Mammary epithelial cell (primary cell): ENCODE measurements at places on chromosomes 13 and 19. TPM values are rescaled to one million over a fixed set of nuclear protein-coding genes. Genes with fewer than 3 reads are reported as not detected.

The PRX gene
- 2.3 and 3.2 TPM in 2 replicates for total RNA-seq

GRCh38 chr19:51493776-51494175, 7.8 kb downstream of the SIGLEC12 start:
- no peak for DNase-seq

The TMEM59L gene
- 0.89 and 1.1 TPM in 2 replicates for total RNA-seq

GRCh38 chr13:46728777-46729176, 68.2 kb downstream of the ESD start:
- peak; percentile 8 for DNase-seq

The GPR12 gene
- total RNA-seq: not detected

- DNase-seq: no peak
Measured at GRCh38 chr19:39759457-39760184, 19.0 kb upstream of the LEUTX start.

DNA sequence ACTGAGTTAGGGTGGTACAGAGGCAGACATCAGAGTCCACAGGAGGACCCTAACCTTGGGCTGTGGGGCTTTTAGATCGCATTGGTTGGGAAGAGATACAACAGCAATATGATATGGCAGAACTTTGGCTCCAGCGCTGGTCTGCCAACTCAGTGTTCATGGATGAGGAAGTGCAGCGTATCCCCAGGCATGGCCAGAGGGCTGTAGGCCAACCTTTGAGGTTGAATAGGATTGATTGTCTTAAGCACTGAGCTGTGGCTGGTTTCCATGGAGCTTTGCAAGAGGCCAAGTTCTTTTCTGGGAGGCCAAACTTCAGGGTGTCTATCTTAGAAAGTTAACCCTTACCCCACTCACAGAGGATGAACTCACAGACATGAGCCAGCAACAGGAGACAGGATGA, 144.1 kb upstream of the TMTC4 start:
- DNase-seq: no peak

- peak; percentile 77 for DNase-seq
Measured at GRCh38 chr19:57191141-57192076, at the start of gene ZNF264. Gene ZNF264 (plus strand): TSS chr19:57191500. CDS start chr19:57191914, 414 bp downstream.

The URAD gene
- total RNA-seq: not detected in 2 replicates

DNA sequence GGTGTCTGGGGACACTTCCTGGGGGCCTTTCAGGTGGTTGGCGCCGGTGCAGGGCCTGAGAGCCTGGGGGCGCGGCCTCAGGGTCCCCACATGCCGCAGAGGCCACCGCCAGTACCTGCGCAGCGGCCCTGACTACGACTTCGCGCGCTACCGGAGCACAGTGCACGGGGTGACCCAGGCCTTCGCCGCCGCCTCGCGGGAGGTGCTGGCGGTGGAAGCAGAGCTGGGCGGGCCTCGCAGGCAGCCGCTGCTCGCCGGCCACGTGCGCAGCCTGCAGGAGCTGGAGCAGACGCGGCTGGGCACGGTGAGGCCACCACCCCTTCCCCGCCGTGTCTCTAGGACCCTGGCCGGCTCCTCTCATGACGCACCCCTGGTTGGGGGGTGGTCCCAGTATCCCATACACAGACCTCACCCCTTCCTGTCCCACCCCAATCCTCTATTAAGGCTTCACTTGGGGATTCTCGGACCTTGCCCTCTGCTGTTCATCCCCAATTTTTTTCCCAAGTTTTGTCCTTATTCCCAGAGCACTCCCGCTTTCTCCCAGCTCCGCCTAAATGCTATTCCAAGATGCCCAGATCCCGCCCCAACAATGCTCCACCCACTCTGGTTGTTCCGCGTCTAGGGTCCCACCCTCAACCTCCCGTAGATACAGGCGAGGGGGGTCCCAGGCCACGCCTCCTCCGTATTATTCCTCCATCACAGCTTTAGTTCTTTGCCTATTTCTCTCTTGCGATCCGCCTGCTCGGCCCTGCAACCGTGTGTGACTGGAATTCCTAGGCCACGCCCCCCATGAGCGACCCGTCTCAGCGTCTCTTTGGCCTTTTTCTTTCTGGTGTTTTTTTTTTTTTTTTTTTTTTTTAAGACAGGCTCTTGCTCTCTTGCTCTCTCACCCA, 1.0 kb downstream of the REX1BD start:
- DNase-seq: peak; percentile 72

- DNase-seq: no peak
Measured at GRCh38 chr19:28199323-28199722, 1013.6 kb downstream of the UQCRFS1 start.

- DNase-seq: no peak
Measured at GRCh38 chr19:44660081-44660480, 11.2 kb upstream of the CEACAM19 start.

DNA sequence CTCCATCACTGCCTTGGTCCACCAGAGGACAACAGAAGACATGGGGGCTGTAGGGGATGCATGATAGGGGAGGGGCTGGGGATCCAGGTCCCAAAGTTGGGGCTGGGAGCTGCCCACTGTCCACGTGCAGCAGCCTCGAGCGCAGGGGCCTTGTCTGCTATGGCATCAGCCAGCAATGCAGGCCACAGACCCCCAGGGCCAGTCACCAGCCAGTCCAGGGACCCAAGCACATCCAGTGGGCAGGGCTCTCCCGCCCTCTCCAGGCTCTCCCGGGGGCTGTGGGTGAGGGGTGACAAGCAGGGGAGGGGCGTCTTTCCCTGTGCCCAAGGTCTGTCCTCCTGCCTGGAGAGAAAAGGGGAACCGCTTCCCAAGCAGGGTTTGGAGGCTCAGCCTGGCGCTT, 32.8 kb downstream of the PEPD start:
- DNase-seq: no peak

The VMAC gene
- 7.3 TPM for total RNA-seq

The KLC3 gene
- 39.3 and 55.3 TPM in 2 replicates for total RNA-seq

GRCh38 chr19:29212356-29212647, 649 bp downstream of the UQCRFS1 start:
- DNase-seq: peak; percentile 16

DNA sequence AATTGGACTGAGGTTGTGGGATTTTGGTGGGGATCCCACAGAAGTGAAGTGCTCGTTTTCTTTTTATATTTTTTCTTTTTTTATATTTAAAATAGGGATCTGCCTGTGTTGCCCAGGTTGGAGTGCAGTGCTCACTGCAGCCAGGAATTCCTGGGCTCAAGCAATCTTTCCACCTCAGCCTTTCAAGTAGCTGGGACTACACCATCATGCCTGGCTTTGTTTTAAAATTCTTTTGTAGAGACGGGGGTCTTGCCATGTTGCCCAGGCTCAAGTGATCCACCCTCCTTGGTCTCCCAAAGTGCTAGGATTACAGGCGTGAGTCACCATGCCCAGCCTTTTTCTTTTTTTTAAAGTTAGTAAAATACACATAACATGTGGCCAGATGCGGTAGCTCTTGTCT, 20.6 kb downstream of the CRTC1 start:
- DNase-seq: no peak

DNA sequence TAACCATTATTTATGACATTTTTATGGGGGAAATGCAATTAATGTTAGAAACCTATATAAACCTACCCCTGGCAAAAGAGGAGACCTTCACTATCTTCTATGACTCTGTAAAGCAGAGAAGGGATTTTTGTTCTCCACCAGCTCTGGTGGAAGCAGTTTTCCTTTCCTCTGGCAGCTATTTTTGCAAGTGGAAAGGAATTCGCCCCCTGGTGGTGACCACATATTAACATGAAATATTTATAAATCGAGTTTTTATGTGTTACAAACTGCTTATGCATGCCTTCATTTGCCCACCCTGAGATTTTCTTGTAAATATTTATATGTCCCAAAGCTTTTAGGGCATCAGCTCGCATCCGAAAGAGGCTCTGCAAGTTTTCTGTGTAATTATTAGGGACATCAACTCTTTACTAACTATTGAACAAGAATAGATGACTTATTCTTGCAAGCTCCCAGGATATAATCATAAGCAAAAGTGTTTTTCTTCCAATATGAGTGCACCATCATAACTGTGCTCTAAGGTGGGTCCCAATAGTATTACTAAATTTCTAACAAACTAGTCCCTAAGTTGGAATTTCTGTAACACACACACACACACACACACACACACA, 62.4 kb downstream of the SERTM1 start:
- DNase-seq: peak; percentile 16

DNA sequence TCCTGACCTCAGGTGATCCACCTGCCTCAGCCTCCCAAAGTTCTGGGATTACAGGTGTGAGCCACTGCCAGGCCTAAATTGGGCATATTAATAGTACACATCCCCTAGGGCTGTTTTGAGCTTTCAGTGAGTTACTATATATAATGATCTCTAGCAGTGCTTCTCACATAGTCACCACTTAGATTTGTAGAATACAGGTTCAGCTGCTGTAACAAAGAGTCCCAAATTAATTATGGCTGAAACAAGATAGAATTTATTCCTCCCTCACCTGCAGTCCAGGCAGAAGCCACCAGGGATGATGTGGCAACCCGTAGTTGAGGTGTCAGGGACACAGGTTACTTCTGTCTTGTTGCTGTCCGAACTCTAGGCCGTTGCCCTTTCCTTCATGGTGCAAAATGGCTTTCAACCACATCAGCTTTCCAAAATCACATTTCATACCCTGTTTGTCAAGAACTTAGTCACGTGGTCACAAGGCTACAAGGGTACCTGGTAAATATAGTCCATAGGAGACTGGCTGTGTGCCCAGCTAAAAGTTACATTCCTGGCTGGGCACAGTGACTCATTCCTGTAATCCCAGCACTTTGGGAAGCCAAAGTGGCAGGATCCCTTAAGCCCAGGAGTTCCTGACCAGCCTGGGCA, 2.9 kb downstream of the PROSER3 start:
- no peak for DNase-seq

The KIR3DL2 gene
- not detected for total RNA-seq

GRCh38 chr19:46885411-46885810, 24.6 kb downstream of the ARHGAP35 start:
- no peak for DNase-seq

- peak; percentile 11 for DNase-seq
Measured at GRCh38 chr19:8512115-8512967, 1.6 kb downstream of the ZNF414 start.

GRCh38 chr19:42301646-42302203, at the start of gene PRR19:
Gene PRR19 (plus strand): TSS chr19:42302132. CDS start chr19:42309585, 7,453 bp downstream.
- no peak for DNase-seq

The ARHGAP45 gene
- total RNA-seq: 0.83 and 0.94 TPM in 2 replicates

The CHAMP1 gene
- 19.1 and 21.0 TPM in 2 replicates for total RNA-seq

The SIGLEC11 gene
- total RNA-seq: not detected

The ZNF560 gene
- total RNA-seq: 0.11 and 0.19 TPM in 2 replicates

The GAPDHS gene
- not detected in 2 replicates for total RNA-seq

DNA sequence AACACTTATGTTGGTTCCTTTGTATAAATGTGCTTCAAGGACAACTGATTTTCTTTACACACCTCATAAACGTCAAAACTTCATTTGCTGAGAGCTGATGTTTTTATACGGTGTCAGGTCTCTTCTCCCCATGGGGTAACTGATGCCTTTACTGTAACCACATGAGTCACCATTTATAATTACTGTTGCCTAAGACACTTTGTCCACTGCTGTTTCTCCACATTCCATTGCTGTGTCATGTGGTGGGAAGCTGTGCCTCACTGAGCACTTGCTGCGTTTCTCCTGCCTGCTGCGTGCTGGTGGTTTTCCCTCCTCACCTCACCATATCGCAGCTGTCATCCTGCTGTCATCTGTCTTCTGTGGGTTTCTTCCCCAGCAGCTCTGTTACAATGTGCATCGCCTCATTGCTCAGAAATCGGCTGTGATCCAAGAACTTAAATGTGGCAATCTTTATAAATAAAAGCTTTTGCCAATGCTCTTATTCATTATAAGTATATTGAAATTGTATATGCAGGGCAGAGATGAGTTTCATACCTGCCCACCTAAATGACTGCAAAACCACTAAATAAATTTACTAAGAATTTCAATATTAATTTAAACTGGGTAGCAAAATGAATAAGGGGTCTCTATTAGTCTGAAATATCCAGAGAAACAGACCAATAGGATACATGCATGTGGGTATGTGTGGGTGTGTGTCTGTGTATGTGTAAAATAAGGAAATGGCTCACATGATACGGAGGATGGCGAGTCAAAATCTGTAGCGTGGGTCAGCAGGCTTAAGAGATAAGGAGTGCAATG, 547.0 kb upstream of the SLITRK5 start:
- peak; percentile 98 for DNase-seq

- no peak for DNase-seq
Measured at GRCh38 chr13:113586661-113587479, 2.3 kb downstream of the TFDP1 start.

GRCh38 chr19:47125669-47125938, 5.0 kb upstream of the SAE1 start:
- DNase-seq: no peak

The FAAP24 gene
- 3.2 and 6.4 TPM in 2 replicates for total RNA-seq

DNA sequence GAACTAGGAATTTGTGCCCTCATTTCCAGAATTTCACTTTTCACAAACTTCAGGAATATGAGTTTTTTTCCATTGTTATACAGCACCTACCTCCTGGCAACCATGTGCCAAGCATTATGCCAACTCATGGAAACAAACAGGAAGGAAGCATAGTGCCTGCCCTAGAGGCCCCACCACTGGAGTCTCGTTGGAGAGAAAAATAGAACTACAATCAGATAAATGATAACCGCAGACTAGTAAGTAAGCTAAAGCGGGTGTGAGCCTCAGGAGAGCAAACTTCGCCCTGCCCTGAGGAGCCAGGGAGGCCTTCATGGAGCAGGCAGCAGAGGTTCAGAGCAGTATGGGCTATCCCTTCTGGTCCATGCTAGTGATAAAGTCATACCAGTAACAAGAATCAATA, 75.9 kb downstream of the FRY start:
- no peak for DNase-seq
